Activated CD4-positive, CD25-positive, alpha-beta regulatory T cell (primary cell): ENCODE measurements at places on chromosomes 6 and 20.

DNA sequence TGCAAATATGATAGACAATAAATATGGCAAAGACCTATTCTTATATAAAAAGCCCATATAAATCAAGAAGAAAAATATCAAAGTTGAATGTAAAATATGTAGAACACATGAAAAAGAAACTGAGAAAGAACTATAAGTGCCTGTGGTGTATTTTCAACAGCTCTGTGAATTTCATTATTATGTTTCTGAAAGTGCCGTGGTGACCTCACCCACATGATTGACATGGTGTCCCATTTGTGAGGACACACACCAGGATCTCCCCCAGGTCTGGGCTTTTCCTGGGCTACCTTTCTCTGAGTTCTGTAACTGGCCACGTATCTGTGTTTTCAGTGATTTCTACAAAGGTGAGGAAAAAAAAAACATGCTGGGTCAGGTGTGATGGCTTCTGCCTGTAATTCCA is 86.7 kb downstream of the BMP6 start:
- DNase-seq, result no peak

- DNase-seq, result no peak
Measured at GRCh38 chr6:119322034-119322433, 27.5 kb downstream of the MAN1A1 start.

DNA sequence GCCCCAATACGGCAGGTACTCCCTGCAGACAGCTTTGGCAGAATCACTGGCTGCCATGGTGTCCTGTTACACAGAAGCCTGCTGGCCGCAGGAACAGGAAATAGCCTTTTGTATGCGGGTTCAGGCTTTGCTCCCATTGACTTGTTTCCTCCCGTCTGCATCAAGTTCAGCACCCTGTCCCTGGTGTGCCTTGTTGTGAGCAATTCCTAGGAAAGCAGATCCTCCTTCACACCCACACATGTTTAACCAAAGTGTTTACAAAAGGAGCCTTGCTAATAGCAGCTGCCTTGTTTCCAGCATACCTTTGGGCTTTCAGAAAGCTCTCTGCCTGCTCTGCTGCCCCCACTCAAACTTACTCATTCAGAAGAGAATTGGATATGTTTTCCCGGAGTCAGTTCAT is 127.2 kb upstream of the SUPT3H start:
- DNase-seq, result no peak

DNA sequence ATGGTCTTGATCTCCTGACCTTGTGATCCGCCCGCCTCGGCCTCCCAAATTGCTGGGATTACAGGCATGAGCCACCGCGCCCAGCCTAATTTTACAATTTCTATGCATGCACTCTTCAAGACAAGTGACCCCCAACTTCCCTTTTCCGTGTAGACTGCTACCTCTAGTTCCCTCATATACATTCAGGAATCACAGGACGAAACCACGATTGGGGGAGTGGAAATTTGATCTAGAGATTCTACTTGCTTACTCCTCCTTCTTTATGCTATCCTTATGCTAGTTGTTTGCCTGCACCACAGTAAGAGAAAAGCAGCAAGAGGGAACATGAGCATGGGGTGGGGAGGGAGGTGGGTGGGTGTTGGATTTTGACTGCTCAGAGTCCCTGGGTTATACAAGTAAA is 34.9 kb downstream of the OSTM1 start:
- no peak for DNase-seq

DNA sequence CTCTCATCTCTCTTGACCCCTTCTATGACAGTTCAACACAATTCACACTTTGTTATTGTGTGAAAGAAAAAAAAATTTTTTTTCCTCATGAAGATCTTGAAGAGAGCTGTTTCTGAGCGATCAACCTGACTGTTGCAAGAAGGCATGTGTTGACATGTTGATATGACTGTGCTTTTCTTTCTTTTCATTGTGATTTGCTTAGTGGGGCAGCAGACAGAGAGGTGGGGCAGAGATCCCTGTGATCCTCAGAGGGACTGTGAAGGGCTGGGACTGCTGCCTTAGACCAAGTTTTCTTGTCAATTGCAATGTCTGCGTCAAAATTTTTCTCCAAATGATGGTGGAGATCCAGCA is 70.8 kb upstream of the IYD start:
- DNase-seq, result no peak

GRCh38 chr20:25738198-25738597 is 41.5 kb upstream of the ZNF337 start:
- no peak for DNase-seq

DNA sequence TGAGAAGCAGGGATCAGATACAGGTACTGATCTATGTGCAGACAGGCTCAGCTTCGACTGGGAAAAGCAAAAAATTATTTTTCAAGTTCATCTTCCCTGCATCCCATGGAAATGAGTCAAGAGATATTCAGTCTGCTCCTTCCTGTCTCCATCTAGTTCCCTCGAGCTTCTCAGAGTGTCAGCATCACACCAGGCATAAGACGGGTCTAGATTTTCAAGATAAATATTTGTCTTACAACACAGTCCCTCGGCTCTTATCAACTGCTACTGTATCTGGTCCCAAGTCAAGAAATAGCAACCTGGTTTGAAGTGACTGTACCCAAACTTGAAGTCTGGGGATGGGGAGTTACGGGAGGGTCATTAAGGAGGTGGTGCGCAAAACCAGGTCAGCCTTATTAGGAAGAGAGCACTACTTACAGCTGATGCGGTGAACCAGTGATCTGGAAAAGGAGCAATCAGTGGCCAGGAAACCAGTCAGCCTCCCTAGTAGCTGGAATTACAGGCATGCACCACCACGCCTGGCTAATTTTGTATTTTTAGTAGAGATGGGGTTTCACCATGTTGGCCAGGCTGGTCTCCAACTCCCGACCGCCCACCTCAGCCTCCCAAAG is 29.7 kb downstream of the ZMYND8 start:
- DNase-seq, result no peak

GRCh38 chr20:46357030-46357514 is 48.8 kb upstream of the CDH22 start:
- no peak for DNase-seq

GRCh38 chr20:46951405-46951804 is 56.8 kb downstream of the EYA2 start:
- DNase-seq, result no peak

DNA sequence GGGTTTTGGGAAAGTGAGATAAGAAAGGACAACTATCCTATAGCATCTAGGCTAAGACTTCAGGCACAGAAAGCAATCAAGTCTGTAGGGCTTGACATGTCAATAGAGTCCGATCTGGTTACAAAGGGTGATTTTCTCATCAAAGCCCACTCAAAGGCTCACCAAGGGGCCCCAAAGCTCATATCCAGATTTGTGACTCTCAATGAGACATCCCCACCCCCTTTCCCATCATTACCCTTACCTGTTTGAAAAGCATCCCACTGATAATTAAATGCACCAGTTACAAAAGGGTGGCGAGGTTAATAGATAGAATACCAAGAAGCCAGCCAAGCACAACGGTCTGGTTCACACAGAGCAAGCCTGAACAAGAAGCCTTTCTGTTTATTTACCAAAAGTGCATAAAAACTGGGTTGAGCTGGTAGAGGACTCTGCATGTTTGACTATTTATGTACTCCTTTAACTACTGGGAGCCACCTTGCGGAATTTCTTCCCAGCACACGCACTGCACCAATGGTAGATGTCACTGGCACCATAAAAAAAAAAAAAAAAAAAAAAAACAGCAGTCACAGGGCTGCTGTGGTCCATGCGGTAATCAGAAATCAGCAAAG is 6.1 kb downstream of the JAG1 start:
- no peak for DNase-seq

GRCh38 chr20:47468290-47469050 is 33.2 kb upstream of the NCOA3 start:
- DNase-seq, result no peak

DNA sequence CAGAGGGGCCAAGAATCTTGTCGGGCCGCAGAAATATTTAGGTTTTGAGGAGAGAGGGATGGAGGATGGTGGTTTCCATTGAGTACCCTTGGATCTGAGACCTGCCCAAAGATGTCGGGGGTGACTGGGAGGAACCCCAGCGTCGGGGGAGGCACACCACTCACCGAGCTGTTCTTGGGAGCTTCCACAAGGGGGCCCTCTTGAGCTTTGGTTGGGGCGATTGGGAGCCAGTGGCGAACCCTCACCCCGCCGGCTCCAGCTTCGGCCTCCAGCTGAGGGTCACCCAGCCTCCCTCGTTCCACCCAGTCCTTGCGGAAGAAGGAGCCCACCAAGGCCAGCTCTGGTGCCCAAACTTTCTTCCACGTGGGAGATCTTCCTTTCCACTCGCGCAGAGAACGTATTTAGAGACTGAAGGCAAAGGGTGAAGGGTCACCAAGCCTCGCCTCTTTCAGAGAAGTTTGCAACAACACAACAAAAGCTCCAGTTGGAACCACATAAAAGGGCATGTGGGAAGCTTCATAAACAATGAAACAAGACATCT is 33.6 kb downstream of the APCDD1L start:
- peak; percentile 7 for DNase-seq

DNA sequence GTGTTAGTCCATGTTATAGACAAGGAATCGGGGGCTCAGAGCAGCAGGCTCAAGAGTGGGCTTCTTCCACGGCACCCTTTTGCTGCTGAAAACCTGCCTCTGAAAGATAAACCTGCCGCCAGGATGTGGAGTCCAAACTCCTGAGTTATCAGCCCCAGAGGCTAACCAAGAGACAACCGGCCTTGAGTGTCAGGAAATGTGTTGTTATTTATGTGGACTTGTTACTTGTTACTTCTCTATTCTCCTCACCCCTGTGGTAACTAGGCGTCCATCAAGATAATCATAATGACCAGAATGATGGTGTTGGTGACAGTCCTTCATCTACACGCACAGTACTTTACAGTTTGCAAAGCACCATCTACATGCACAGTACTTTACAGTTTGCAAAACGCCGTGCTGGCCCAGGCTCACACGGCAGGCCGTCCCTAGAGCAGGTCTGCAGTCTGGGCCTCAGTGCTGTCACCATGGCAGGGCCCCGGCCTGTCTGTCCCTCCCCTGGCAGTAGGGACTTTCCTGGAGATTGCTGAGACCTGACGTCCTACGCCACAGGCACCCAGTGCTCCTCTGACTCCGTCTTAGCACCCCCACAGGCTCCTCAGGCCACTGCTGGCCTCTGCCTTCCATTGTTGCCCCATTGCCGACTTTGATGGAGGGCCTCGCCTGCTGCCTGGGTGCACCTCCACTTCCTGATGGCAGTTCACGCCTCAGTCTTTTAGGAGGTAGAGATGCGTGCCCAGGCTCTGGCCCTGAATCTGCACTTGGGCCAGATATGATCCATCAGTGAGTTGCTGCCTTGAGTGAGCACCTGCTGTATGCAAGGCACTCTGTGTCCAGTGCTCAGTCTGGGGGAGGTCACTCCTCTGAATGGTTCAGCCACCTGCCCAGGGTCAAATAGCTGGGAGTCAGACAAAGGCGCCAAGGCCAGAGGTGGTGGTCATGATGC is 9.1 kb upstream of the BPIFB4 start:
- DNase-seq, result no peak

- no peak for DNase-seq
Measured at GRCh38 chr20:35856866-35857265, 85.1 kb downstream of the PHF20 start.

- DNase-seq, result no peak
Measured at GRCh38 chr6:3247255-3248146, 11.2 kb upstream of the PSMG4 start.

- DNase-seq, result no peak
Measured at GRCh38 chr6:169956580-169956979, 205.2 kb downstream of the ERMARD start.

GRCh38 chr6:51618563-51618962 is 468.9 kb downstream of the PKHD1 start:
- no peak for DNase-seq

DNA sequence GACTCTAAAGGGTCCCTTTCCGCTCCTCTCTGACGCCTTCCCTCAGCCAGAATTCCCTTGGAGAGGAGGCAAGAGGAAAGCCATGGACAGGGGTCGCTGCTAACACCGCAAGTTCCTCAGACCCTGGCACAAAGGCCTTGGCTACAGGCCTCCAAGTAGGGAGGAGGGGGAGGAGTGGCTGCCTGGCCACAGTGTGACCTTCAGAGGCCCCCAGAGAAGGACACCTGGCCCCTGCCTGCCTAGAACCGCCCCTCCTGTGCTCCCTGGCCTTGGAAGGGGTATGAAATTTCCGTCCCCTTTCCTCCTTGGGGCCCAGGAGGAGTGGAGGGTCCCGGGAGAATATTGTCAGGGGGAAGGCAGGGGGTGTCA is 2.7 kb downstream of the VEGFA start:
- DNase-seq, result no peak

GRCh38 chr20:46204594-46205186 is 86.6 kb downstream of the CD40 start:
- no peak for DNase-seq

DNA sequence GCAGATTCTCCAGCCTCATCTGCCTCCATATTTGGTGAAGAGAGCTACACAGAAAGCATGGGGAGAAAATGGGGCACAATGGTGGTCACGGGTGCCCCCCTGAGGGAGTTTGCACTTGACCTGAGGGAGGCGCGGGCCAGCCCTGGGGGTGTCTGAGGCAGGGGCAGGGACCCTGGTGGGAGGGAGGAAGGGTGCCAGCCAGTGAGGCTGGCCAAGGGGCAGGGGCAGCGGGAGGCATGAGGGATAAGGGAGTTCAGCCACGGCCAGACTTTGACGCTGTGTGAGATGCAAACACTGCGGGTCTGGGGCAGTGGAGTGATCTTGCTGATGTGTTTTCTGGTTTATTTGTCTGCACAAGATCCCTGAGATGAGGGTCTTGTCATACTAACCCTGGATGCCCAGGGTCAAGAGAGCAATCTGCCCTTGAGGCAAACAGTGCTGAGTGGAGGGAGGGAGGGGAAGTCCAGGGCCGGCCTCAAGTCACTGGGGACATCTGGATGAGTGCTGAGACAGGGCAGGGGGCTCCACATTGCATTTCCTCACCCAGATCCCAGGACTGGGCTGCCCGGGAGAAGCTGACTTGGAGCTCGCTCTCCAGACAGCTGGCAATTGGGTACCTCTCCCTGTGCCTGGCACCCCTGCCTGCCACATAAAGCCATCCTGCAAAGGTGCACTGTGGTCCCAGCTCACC is 8.8 kb upstream of the PCMTD2 start:
- DNase-seq, result no peak

DNA sequence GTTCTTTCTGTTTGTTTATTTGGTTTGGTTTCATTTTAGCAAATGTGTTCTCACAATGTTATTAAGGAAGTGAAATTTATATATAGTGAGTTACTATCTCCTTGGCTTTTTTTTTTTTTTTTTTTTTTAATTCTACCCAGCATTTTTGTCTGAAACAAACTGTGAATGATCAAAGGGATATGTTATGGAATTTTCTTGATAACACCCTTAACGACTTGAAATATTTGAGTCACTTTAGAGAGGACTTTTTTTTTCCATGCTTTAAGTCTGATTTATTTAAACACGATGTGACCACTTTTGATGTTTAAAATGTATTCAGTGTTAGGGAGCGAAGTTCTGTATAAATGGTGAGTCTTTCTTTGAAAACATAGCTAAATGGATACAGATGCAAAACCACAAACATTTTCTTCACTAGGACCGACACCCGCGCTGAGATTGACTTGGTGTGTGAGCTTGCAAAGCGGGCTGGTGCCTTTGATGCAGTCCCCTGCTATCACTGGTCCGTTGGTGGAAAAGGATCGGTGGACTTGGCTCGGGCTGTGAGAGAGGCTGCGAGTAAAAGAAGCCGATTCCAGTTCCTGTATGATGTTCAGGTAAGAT is 149.7 kb downstream of the MTHFD1L start:
- no peak for DNase-seq

- DNase-seq, result no peak
Measured at GRCh38 chr20:54608943-54609342, 133.6 kb downstream of the DOK5 start.

GRCh38 chr6:14434916-14435690 is 317.5 kb downstream of the CD83 start:
- DNase-seq, result no peak

GRCh38 chr6:32097364-32097763 is 11.8 kb downstream of the TNXB start:
- no peak for DNase-seq
